Stimulated activated CD4-positive, alpha-beta T cell treated with anti-CD3 and anti-CD28 coated beads, Interleukin-1b, Interleukin-23, amount 100 ng/mL, for 4 hours (primary cell): ENCODE measurements at places on chromosomes 12 and 14.

DNA sequence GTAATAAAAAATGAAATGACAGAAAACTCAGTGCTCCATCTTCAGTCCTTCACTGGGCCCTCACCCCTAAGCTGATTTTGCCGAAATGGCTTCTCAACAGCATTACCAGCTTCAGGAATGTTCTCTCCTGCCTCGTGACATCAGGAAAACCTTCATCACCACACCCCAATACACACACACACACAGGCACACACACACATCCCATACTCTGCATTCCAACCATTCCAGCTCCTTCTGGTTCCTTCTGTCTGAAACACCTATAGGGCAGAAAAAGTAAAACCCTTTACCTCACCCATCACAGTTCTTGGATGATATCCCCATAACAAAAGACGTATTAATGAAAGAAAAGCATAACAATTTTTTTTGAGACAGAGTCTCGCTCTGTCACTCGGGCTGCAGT is 75.9 kb downstream of the CCDC60 start:
- DNase-seq: no peak

GRCh38 chr12:107586256-107586970 is 99.2 kb upstream of the PWP1 start:
- no peak for DNase-seq

DNA sequence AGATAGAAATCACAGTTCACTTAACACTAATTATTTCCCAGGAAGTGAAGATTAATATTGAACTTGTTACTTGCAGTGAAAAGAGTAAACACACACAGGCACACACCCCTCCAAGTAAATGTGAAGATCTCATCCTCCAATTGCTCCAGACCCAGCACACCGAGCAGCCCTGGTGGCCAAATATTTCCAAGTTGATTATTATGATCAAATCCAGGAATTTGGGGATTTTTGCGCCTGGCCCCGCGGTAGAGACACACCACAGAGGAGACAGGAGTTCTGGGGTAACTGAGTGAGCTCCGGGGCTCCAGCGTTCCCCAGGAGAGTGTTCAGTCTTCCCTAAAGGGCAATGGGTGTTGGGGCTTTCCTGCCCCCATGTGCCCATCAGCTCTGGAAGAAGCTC is 431.5 kb downstream of the BCL11B start:
- no peak for DNase-seq

DNA sequence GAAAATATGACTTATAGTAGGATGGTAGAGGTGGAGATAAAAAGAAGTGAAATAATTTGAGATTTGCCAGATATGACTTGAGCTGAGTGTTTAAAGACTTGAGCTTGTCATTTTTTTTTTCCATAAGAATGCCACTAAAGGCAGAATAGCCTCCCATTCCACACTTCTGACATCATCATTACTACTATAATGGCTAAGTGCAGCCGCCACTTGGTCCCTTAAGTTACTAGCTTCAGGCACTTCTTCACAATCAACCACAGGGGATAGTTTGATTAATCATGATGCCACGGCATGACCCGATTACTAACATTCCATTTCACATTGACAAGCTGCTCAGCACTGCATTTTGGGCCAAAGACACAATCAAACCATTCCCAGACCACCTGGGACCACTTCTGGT is 127.9 kb downstream of the EFCAB11 start:
- no peak for DNase-seq

DNA sequence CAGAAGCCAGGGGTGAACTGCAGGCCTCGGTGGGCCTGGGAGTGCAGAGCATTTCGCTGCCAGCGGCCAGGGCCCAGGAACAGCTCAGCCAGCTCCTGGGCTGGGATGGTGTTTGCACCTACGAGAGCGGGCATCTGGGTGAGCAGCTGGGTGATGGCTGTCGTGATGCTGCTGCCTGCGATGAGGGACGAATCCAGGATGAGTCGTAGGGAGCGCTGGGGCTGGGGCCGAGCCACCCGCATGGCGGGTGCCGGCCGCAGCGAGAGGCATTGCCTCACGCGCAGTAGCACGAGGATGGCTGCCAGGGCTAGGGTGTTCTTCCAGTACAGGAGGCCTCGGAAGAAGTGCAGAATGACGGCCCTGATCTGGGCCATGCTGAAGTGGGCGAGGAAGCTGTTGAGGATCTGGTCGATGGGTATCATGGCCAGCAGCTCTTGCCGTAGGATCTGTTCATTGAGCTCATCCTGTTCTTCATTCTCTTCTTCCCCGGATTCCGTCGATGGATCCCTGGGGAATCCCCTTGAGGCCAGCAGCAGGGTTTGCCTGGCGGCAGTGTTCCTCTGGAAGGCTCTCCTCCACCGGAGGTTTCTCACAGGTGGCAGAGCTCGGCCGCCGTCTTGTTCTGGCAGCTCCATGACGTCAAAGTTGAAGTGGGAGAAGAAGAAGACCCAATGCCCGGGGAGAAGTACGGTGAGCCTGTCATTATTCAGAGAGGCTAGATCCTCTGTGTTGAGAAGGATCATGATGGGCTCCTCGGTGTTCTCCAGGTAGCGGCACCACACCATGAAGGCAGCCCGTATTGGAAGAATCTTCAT is 22.1 kb downstream of the RTL1 start:
- DNase-seq: no peak

DNA sequence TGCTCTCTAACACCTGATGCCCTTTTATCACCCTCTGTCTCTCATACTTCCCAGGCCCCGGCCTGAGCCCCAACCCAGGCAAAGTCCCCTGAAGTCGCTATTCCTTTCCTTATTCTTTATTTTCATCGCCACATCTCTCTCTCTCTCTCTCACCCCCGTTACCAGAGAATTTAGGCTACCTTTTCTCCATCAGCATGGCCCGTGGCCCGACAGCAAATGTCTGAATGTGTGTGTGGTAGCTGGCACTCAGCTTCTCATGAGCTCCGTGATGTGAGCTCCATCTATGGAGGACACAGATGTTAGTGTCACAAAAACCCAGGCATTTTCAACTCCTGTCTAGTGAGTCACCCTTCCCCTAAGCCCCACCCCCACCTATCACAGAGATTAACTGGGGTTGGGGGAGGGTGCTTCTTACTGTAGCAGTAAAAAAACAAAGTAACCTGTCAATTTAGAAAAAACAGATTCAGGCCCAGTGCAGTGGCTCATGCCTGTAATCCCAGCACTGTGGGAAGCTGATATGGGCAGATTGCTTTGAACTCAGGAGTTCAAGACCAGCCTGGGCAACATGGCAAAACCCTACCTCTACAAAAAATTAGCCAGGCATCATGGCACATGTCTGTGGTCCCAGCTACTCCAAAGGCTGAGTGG is 53.8 kb downstream of the VCPKMT start:
- peak; percentile 41 for DNase-seq

DNA sequence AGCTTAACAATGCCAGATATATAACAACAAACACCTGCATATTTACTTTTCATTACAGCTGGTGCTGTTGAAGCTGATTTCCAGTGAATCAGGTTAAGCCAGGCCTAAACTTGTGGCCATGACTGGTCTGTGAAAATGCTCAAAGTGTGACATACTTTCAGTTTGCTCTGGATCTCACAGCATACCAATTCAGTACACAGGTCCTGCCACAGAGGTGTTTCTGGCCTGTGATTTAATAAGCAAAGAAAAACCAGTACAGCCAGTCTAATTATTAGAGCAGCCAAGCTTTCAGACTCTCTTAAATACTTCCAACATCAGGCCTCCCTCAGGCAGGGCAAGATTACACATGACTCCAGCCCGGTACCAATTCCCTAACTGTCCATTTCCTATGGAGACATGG is 27.4 kb upstream of the TMCC3 start:
- no peak for DNase-seq

- DNase-seq: no peak
Measured at GRCh38 chr12:113067987-113068935, 11.7 kb downstream of the DTX1 start.

GRCh38 chr12:120710031-120710804 is at the start of gene UNC119B:
TSS of gene UNC119B (plus strand) at chr12:120710458. CDS start at chr12:120710475, 17 bp downstream.
- peak; percentile 70 for DNase-seq

GRCh38 chr12:100481021-100481420 is 7.4 kb downstream of the NR1H4 start:
- DNase-seq: no peak

DNA sequence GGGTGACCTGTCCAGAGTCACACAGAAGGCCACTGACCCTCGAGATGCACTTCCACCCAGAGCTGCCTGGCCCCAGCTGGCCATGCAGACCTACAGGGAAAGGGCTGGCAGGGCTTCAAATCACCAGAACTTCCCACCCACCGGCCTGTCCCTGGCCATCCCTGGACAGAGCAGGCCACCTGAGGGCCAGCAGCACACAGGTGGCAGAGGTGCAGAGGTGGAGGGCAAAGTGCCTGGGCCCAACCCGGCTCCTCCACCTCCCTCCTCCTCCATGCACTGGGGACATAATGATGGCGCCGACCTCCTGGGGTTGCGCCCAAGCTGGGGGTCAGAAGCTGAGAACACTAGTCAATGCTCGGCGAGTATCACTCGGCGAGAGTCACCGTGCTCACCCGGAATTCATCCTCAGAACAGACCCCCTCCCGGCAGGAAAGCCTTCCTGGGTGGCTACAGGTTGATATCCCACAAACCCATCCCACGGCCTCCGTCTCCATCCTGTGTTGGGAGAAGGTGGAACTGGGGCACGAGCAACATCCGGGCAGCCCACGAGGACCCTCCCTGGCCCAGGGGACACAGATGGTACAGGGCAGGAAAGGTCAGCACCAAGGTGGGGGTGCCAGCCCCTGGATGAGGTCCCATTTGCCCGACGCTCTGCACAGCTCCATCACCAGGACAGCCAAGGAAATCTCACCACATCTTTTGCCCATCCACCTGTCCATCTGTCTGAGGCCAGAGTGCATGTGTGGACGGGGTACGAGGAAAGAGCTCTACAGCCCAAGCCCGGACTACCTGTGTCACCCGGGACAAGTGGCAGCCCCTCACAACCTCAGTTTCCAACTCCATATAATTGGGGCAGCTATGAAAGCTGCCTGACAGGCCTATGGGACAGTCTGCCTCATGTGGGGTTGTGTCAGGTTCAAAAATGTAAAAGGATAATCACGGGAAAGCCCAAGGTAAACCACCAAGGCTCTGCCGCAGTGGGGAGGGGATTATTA is 10.8 kb downstream of the BEGAIN start:
- DNase-seq: no peak

GRCh38 chr14:102822311-102822863 is 45.1 kb downstream of the TRAF3 start:
- DNase-seq: no peak

DNA sequence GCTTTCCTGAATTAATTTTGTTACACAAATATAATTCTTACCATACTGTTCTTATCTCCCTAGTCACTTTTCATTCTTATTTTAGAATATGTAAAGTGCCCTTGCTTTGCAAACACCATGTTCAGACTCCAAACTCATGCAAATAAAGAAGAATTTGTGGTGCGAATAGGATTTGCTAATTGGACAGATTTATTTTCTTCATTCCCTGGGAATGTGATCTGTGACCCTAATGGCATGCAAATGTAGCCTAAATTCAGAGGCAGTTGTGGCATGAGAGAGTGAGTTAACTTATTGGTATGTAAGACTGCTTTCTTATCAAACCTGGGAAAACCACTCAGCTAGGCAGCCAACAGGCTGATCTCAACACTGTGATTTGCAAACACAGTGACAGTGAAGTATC is 10.0 kb downstream of the CAPZA3 start:
- DNase-seq: no peak

- DNase-seq: no peak
Measured at GRCh38 chr14:31395119-31395518, 25.2 kb downstream of the HEATR5A start.

GRCh38 chr12:30953257-30953656 is 26.7 kb downstream of the TSPAN11 start:
- DNase-seq: no peak

GRCh38 chr12:53413485-53414204 is 10.0 kb upstream of the AMHR2 start:
- no peak for DNase-seq

DNA sequence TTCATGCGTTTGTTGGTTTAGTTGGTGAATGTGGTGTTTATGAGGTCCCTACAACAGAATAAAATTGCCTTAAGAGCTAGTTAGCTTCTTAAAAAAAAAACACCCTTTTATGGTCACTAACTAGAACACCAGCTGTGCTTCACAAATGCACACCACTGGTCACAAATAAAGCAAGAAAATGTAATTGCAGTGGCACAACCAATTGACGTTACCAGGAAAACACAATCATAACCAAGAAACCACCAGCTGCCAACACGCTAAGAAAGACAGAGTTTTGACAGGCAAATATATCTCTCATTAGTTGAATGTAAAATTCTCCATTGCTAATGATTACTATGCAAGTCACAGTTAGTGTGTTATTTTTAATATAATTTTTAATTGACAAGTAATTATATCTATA is 389.9 kb downstream of the ADAMTS20 start:
- no peak for DNase-seq

DNA sequence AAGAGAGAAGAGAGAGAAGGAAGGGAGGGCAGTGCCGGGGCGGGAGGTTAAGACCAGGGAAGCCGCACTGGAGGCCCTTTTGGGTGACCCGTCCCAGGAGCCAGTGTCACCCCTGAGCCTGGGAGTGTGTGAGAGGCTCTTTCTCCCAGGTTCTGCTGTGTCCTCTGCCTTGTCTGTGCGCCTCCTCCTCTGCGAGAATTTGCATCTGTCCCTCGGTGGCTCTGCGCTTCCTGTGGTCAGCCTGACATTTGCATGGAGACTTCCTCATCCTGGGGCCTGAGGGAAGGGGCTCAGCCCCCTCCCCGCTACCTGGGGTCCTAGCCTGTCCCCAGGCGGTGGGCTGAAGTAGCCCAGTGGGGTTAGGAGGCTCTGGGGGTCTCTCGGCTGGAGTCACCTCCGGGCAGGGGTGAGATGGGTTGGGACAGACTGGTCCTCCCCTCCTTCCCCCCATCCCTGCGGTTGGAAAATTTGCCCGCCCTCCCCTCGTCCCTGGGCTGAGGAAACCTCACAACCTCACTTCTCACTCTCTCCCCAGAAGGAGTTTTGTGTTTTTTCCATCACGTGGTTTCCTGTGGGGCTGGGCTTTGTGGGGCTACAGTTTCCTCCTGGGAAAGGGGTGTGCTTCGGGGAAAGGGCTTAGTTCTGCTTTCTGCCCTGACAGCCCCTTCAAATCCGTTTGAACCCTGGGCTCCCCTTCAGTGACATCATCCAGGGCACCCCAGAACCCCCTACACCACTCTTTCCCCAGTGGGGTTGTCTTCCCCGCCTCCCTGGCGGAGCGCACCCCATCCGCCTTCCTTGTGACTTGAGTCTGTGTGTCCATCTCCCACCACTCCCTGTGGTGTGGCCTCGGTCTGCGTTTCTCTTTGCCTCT is 2.5 kb downstream of the PTPN6 start:
- peak; percentile 77 for DNase-seq
